Lung (tissue), 17 donors: ENCODE measurements at places on chromosomes 1 and 21. TPM values are rescaled to one million over a fixed set of nuclear protein-coding genes. Genes with fewer than 3 reads are reported as not detected.

Gene HENMT1
- 3.4 TPM for polyA plus RNA-seq

Gene ECE1
- polyA plus RNA-seq: 104 TPM

Gene FLG2
- not detected for polyA plus RNA-seq

Gene MYOM3
- polyA plus RNA-seq: 0.10 TPM

Gene PAX7
- not detected for polyA plus RNA-seq

Gene RASAL2
- 4.9 TPM for polyA plus RNA-seq

Gene PLA2G2A
- 29.5 TPM for polyA plus RNA-seq

Gene A3GALT2
- 0.07 TPM for polyA plus RNA-seq

Gene ELAPOR1
- polyA plus RNA-seq: 7.0 TPM

Gene WNT3A
- polyA plus RNA-seq: 1.6 TPM

Gene TCP10L
- polyA plus RNA-seq: 0.25 TPM

Gene BSDC1
- 32.8 TPM for polyA plus RNA-seq

Gene HFM1
- polyA plus RNA-seq: 0.55 TPM

Gene LRRC7
- polyA plus RNA-seq: not detected

Gene CDC42BPA
- polyA plus RNA-seq: 7.7 TPM

Gene SERTAD4
- 2.0 TPM for polyA plus RNA-seq

Gene C4BPA
- polyA plus RNA-seq: 213 TPM

Gene SCP2
- 85.6 TPM for polyA plus RNA-seq

Gene ST6GALNAC5
- 8.9 TPM for polyA plus RNA-seq

Gene PRCC
- 40.0 TPM for polyA plus RNA-seq

Gene SLC22A15
- polyA plus RNA-seq: 5.3 TPM

Gene TP73
- polyA plus RNA-seq: 2.0 TPM

Gene LDLRAD1
- 8.0 TPM for polyA plus RNA-seq

Gene NUP210L
- 0.03 TPM for polyA plus RNA-seq

Gene FCN3
- 452 TPM for polyA plus RNA-seq

Gene ARHGEF16
- 8.2 TPM for polyA plus RNA-seq

Gene DNALI1
- 17.8 TPM for polyA plus RNA-seq

Gene CNR2
- polyA plus RNA-seq: 0.04 TPM

Gene LYPD8
- polyA plus RNA-seq: not detected
